Psoas muscle (tissue), 8 donors: ENCODE measurements at places on chromosomes 2 and 18. TPM values are rescaled to one million over a fixed set of nuclear protein-coding genes. Genes with fewer than 3 reads are reported as not detected.

Gene TUBA4A
- 556 TPM for total RNA-seq

DNA sequence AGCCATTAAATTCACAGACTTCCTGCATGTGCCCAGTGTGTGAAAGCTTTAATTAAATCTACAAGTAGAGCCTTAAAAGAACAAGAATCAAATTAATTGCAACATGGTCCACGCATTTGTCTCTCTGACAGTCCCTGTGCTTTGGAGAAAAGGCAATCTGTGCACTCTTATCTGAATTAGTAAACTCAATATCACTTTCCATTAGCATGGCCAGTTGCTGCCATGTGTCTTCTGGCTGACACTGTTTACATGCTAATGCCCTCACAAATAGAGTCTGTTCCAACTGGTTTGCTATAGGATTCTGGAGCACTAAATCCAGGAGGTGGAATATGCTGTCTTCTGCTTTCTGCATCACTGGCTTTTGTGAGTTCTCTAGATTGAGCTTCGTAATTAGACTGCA lies 434.5 kb upstream of the RAB12 start:
- DNase-seq = no peak

DNA sequence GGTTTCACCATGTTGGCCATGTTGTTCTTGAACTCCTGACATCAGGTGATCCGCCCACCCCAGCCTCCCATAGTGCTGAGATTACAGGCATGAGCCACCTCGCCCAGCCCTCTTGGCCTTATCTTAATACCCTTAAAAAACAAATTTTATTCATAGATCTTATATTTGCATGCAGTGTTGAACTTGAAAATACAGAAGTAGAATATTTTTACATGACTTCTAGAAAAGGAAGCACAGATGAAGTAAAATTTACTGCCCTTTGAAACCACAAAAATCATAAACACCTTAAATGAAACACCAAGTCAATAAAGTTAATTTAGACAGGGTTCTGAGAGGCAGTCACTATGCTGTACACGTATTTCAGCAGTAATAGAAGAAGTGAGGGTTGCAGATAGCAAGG lies 145.7 kb downstream of the CERS6 start:
- no peak for DNase-seq

- no peak for DNase-seq
These were observed 289.0 kb upstream of the TFPI start for GRCh38 chr2:187842978-187843847.

GRCh38 chr2:159010963-159011362 lies 42.5 kb downstream of the TANC1 start:
- no peak for DNase-seq

Gene GKN1
- total RNA-seq = not detected

DNA sequence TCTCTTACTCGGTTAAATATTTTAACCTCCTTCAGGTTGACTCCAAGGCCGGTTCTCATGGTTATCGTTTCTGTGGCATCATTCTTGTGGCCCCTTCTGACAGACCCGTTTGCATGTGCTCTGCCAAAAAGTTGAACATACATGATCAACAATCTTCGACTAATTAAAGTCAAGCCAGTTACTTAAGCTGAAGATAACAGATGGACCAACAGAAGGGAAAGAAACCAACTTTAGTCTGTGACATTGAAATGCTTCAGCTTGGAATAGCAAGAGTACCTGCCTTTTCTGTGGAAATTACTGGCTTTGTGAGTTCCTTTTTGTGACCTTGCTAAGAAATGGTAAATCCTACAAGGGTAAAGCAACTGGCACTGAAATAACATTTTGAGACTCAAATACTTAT lies 1429.1 kb downstream of the LRP1B start:
- no peak for DNase-seq
